Heart left ventricle (tissue), 16 donors: ENCODE measurements at places on chromosomes 6 and 20. TPM values are rescaled to one million over a fixed set of nuclear protein-coding genes. Genes with fewer than 3 reads are reported as not detected.

GRCh38 chr6:40799296-40800140, 212.4 kb upstream of the LRFN2 start:
- no peak for DNase-seq

DNA sequence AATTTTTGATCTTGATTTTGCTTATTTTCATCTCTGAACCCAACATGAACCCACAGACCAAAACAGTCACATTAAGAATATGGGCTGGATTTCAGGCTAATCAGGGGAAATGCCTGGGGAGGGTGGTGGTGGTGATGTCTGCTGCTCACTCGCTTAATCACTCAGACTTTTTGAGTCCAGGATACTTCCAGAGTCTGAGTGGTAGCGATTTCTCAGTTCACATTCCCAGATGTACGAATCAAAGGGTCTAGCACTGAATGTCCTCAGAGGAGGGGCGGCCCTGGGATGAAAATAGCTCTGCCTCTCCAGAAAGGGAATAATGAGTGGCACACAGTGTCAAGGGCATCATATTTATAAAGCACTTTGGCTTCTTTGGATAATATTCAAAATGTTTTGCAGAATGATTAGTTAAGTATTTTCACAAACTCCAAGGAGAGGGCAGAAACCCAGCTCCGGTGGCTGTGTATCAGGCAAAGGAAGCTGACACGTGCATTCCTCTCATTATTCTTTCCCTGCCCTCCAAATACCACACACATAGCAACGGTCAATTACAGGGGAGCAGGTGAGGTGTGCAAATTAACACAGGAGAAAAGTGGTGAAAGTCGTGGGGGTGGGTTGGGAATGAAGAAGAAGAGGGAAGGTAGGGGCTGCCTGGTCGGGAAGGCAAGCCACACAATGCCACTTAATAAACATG, 345.2 kb upstream of the RSPO3 start:
- DNase-seq: no peak

DNA sequence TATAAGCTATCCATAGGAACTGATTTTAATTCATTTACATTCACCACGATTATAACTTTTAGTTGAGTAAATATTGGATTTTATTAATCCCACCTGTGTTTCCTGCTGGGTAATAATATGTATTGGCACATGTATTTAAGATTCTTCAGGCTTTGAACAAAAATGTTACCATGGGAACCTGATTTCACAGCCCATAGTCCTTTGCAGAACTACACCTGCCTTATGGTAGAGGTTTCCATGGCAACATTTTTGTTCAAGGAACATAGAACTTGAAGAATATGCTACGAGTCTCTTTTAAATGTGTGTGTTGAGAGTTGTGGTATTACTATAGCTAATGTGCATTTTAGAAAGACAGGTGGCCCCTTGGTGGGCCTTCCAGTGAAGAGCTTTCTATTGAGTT, 317.4 kb downstream of the SAMD5 start:
- no peak for DNase-seq

DNA sequence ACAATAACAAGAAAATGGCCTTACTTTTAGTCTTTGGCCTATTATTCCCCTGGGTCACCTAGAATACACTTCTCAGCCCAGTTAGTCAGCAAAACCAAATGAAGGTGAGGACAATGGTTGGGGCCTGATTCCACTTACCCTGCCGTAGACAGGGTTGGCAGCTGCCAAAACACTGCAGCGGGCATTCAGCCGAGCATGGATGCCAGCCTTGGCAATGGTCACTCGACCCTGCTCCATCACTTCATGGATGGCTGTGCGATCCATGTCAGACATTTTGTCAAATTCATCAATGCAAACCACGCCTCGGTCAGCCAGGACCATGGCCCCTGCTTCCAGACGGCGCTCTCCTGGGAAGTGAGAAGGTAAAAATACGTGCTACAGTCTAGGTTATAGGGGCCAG, 8.4 kb downstream of the MCM3 start:
- DNase-seq: no peak

DNA sequence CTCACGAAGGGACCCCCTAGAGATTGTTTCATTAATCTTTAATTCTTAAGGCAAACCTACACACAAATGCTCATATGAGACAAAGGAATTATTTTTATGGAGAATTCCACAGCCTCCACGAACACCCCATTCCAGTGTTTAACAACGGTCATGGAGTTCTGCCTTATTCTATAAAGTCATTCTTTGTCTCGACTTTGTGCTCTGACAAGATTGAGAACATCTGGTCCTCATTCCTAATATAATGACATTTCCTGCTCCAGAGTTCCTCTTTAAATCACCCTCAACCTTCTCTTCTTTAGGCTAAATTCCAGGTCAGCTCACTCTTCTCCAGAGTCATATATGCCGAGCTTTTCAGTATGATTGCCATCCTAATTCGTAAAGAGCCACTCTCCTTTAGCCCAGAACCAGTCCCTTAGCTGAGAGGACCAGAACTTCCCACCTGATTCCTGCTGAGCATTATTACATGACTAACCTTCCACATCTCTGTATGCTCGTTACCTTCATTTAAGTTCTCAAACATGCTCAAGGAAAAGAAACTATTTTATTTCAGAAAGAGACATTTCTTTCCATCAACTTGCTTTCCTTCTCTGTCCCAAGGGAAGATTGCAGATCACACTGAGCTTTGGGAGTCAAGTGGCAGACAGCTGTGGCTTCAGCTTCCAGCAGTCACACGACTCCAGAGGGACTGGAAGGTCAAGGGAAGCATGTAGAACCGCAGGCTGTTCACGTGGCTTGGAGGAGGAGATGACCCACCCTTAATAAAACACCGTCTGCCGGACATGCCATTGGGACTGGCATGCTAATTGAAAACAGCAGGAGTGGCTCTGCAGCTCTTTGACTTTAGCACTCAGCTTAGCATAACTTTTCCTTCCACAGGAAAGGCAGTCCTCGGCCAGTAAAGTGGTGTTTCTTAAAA, 467.1 kb upstream of the HSF2 start:
- peak; percentile 46 for DNase-seq

DNA sequence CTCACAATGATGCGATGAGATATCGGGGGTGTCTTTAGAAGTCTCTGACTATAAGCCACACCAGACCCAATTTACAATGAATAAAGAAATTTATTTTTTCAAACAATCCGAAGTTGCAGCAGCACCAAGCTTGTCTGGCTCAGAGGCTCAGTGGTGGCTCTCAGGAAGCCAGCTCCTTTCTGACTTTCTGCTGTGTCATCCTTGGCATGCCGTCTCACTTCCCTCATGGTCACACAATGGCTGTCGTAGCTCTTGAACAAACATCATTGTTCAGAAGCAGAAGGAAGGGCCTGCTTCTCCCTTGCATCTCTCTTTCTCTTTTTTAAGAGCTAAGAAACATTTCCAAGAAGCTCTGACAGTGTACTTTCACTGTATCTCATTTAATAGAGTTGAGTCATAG, 299.0 kb downstream of the DOK5 start:
- DNase-seq: no peak

Gene GATA5
- 1.6 TPM for polyA plus RNA-seq
